ENCODE measurements at places on chromosomes 2 and 18. TPM values are rescaled to one million over a fixed set of nuclear protein-coding genes. Genes with fewer than 3 reads are reported as not detected.
A peak's percentile ranks its signal among the peaks of the same experiment; 100 is the strongest.

DNA sequence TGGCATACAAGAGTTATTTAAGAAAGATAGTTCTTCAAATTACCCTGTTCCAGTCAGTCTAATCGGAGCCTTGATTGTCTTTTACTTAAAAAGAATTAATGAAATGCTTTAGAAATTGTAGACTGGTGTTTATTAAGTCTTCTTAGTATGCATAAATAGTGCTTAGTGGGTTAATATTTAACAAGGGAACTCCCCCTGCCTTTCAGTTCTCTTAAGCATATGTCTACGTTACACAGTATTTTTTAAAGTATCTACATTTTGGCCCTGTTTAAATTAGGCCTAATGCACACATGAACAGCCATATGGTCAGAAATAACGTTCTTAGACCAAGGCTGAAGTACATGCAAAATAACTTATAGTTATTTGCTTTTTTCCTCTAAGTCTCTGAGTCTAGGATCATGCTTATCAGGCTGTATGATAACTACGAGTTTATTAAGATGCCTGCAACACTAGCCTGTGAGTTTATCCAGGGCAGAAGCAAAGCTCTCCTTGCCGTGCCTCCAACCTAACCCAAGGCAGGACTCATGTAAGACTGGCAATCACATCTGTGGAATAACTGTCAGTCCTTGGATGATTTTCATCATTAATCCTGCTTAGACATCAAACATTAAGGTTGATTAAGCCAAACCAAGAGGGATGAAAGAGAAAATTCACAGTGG is 6.7 kb downstream of the BCL2 start:
- DNase-seq = no peak
- no peaks in the 10 kb centered on the region for H3K36me3 ChIP-seq
- peak overlapping the region; percentile 93 for H3K27ac ChIP-seq
- peaks cover 5% of the 10 kb centered on the region for H3K4me1 ChIP-seq

DNA sequence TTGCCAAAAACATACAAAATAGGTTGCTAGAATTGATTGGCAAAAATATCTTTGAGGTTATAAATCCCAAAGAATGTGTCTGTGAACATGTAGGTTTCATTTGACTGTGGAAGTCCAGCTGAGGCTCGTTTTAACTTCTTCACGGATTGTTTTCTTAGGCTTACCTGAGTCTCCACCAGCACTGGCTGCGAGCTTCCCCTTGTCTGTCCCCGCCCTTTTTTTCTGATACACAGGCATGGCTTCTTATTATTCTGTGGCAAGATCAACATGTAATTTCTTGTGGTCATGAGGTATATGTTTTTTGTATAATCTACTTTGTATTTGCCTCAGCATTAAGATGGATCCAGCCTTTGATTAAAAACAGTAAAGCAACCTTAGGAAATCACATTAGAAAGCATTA is 7.2 kb upstream of the SLC40A1 start:
- no peak overlapping the region for H3K27ac ChIP-seq
- no peaks in the 10 kb centered on the region for H3K36me3 ChIP-seq
- DNase-seq = no peak
- H3K4me1 ChIP-seq = no peaks in the 10 kb centered on the region
- H3K27me3 ChIP-seq = no peaks in the 10 kb centered on the region
- no peak overlapping the region for H3K4me3 ChIP-seq

DNA sequence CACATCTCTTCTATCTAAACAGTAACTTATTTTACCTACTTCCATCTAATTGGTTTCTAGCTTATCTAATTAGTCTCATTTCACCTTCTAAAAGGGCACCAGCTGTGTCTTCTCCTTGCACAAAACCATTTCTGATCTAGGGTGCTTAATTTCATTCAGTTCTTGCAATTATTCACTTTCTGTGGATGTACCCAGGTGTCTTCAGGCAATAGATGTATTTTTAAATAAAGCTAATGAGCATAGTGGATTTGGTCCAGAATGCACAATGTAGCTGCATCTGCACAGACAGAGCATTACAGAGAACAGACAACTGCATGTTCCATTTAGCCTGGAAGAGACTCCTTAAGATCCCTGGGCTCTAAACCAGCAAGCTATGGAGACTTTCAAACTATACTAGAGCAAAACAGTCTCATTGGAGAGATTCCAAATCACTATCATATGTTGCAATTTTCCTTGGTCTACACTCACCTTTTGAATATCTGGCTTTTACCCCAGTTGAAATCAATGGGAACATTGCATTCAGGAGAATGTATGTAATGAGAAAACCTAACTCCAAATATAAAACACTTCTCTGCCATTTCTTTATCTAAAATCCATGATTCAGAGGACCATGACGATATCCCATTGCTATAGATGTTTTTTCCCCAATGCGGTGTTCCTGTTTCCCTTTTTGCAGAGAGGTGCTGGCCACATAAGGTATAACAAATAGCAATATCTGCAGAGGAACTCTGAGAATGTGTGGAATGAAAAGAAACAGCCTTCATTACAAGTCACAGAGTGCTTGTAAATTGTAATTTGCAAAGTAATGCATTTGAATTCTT is 3.5 kb upstream of the RFX8 start:
- no peaks in the 10 kb centered on the region for H3K4me1 ChIP-seq
- H3K27ac ChIP-seq = no peak overlapping the region
- H3K4me3 ChIP-seq = no peak overlapping the region
- DNase-seq = no peak
- no peaks in the 10 kb centered on the region for H3K27me3 ChIP-seq
- no peaks in the 10 kb centered on the region for H3K36me3 ChIP-seq

DNA sequence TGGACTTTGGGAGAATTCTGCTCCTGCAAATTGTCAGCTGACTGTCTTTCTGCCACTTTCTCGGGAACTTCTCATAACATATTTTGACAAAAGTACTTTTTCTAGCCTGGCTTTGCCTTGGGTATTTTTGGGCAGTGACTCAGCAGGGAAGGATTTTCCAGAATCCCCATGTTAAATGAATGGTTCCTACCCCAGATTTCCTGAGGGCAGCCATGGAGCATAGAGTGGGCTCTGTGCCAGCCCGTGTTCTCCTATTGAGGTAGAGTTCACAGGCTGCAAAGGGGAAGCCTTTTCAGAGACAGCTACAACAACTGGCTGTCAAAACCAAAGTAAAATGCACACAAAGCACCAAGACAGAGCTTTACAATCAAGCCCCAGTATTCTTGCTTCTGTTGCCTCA is 59.8 kb downstream of the BMP10 start:
- H3K27me3 ChIP-seq = no peaks in the 10 kb centered on the region
- no peak overlapping the region for H3K27ac ChIP-seq
- no peak for DNase-seq
- no peaks in the 10 kb centered on the region for H3K36me3 ChIP-seq

DNA sequence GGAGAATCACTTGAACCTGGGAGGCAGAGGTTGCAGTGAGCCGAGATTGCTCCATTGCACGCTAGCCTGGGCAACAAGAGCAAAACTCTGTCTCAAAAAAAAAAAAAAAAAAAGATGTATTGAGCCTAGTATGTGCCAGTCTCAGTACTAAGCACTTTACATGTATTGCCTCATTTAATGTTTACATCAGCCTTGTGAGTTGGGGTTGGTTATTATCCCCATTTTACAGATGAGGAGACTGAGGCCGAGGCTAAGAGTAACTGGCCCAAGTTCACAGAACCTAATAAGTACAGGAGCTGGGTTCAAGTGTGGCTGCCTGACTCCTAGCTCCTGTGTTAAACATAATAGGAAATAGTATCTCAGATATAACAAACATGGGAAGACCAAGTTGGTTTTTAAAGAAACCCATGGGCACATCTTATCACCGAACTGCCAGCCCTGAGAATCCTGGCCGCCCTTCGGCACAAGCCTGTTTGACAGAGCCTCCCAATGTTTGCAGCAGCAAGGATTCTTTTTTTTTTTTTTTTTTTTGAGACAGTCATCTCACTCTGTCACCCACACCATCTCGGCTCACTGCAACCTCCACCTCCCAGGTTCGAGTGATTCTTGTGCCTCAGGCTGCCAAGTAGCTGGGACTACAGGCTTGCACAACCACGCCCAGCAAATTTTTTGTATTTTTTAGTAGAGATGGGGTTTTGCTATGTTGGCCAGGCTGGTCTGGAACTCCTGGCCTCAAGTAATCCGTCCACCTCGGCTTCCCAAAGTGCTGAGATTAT is 24.2 kb upstream of the GMPPA start:
- H3K27me3 ChIP-seq = peaks cover 4% of the 10 kb centered on the region
- H3K27ac ChIP-seq = no peak overlapping the region
- no peaks in the 10 kb centered on the region for H3K4me1 ChIP-seq

- no peaks in the 10 kb centered on the region for H3K27me3 ChIP-seq
- no peak overlapping the region for H3K4me3 ChIP-seq
- no peak for DNase-seq
- no peak overlapping the region for H3K27ac ChIP-seq
Observed at GRCh38 chr2:231331533-231331932, 64.0 kb upstream of the B3GNT7 start.

GRCh38 chr2:226489775-226490541 is 309.7 kb downstream of the IRS1 start:
- H3K27ac ChIP-seq = no peak overlapping the region
- H3K4me1 ChIP-seq = no peaks in the 10 kb centered on the region
- no peaks in the 10 kb centered on the region for H3K27me3 ChIP-seq
- DNase-seq = no peak
- H3K36me3 ChIP-seq = no peaks in the 10 kb centered on the region

- H3K4me3 ChIP-seq = no peak overlapping the region
- DNase-seq = no peak
- H3K36me3 ChIP-seq = no peaks in the 10 kb centered on the region
- H3K27me3 ChIP-seq = no peaks in the 10 kb centered on the region
- H3K4me1 ChIP-seq = no peaks in the 10 kb centered on the region
Observed at GRCh38 chr2:133977405-133977804, 276.5 kb upstream of the MGAT5 start.

- no peaks in the 10 kb centered on the region for H3K27me3 ChIP-seq
- DNase-seq = no peak
- no peaks in the 10 kb centered on the region for H3K4me1 ChIP-seq
- H3K27ac ChIP-seq = no peak overlapping the region
Observed at GRCh38 chr18:37381554-37381953, 184.0 kb downstream of the CELF4 start.

DNA sequence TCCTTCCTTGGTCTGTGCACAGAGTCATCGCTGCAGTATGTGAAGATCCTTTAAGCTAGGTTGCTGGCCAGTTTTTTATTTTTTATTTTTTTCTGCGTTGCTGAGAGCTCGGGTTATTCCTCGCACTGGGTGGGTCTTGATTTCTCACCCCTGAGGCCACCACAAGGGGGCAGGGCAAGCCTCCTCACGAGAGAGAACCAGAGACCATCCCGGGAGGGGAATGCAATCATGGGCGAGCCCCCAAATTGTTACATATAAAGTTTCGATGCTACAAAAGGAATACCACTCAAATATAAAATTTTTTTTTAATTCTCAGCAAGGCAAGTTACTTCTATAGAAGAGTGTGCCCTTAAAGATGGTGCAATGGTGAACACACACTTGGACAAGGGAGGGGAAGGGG is 24.9 kb downstream of the HTR2B start:
- no peak for DNase-seq
- peaks cover 32% of the 10 kb centered on the region for H3K36me3 ChIP-seq
- no peaks in the 10 kb centered on the region for H3K27me3 ChIP-seq
- no peak overlapping the region for H3K27ac ChIP-seq
- no peaks in the 10 kb centered on the region for H3K4me1 ChIP-seq
- no peak overlapping the region for H3K4me3 ChIP-seq

The SERPINB10 gene
- not detected for total RNA-seq

The GPC1 gene
- 18.2 TPM for total RNA-seq

The WDR33 gene
- 43.3 TPM for total RNA-seq

The CABYR gene
- total RNA-seq = not detected
